ENCODE measurements at places on chromosomes 11 and 22. TPM values are rescaled to one million over a fixed set of nuclear protein-coding genes. Genes with fewer than 3 reads are reported as not detected.

The ME3 gene
- total RNA-seq, result 1.2 TPM

DNA sequence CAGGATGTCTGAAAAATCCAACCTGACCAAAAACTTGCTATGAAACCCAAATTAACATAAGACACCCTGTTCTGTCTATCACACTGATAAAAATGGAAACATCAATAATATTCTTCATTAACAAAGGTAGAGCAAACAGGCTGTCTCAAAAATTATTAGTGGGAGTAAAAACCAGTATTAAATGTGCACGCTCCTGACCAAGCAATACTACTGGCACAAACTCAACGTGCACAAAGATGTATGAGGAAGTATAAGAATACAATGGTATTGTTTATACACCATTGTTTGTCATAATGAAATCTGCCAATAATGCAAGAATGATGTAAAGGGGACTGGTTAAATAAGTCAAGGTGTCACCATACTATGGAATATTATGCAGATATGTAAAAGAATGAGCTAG, 288.5 kb downstream of the MN1 start:
- peaks cover 5% of the 10 kb centered on the region for H3K27me3 ChIP-seq
- H3K4me3 ChIP-seq, result no peak overlapping the region
- DNase-seq, result no peak
- no peak overlapping the region for H3K27ac ChIP-seq
- no peaks in the 10 kb centered on the region for H3K4me1 ChIP-seq

GRCh38 chr11:46277622-46278386, at the start of gene CREB3L1:
Gene CREB3L1 (plus strand): TSS chr11:46277662. CDS start chr11:46278112, 450 bp downstream.
- no peak within 1 kb of the TSS for H3K4me3 ChIP-seq
- H3K27me3 ChIP-seq, result peaks cover 43% of the 10 kb centered on the region
- H3K4me1 ChIP-seq, result peaks cover 5% of the 10 kb centered on the region
- DNase-seq, result no peak
- no peak within 1 kb of the TSS for H3K27ac ChIP-seq
- no peaks in the 10 kb centered on the region for H3K36me3 ChIP-seq

The EHBP1L1 gene
- 120 TPM for total RNA-seq
